ENCODE measurements at places on chromosomes 1 and 21. TPM values are rescaled to one million over a fixed set of nuclear protein-coding genes. Genes with fewer than 3 reads are reported as not detected.

Gene MANEAL
- 4.5 TPM for total RNA-seq

Gene NR1I3
- not detected for total RNA-seq

Gene INSRR
- 0.09 TPM for total RNA-seq

Gene PEAR1
- not detected for total RNA-seq

Gene PLA2G2C
- not detected for total RNA-seq

Gene VHLL
- total RNA-seq, result not detected

Gene IL12RB2
- 54.0 TPM for total RNA-seq

Gene TMEM82
- not detected for total RNA-seq

GRCh38 chr1:17188889-17189631 is 15.9 kb upstream of the PADI1 start:
- no peak for DNase-seq

GRCh38 chr21:37061926-37062592 is 10.8 kb downstream of the PIGP start:
- DNase-seq, result no peak

GRCh38 chr1:214310010-214310409 is 29.1 kb downstream of the SMYD2 start:
- DNase-seq, result no peak

- no peak for DNase-seq
Measured at GRCh38 chr1:11585389-11585788, 68.8 kb downstream of the FBXO2 start.

DNA sequence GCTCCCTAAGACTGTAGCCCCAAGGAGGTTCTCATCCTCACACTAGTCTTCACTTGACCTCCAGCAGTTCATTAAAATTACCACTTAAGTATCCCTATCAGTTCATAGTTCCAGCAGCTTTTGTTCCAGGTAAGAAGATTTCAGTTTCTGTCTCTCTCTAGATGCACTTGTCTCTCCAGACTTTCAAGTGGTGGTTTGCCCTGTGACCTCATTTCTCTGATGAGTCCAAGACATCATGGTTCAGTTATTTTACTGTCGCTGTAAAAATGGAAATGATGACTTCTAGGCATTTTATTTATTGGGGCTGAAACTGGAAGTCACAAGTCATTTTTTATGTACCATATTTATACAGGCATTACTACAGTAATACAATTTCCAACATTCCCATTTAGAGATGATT is 17.9 kb upstream of the RGS18 start:
- no peak for DNase-seq

- no peak for DNase-seq
Measured at GRCh38 chr1:20276485-20277159, 14.1 kb upstream of the VWA5B1 start.

- DNase-seq, result peak; percentile 29
Measured at GRCh38 chr1:181180407-181181031, 92.0 kb downstream of the IER5 start.

GRCh38 chr1:180940445-180940844 is 27.7 kb downstream of the KIAA1614 start:
- DNase-seq, result no peak

DNA sequence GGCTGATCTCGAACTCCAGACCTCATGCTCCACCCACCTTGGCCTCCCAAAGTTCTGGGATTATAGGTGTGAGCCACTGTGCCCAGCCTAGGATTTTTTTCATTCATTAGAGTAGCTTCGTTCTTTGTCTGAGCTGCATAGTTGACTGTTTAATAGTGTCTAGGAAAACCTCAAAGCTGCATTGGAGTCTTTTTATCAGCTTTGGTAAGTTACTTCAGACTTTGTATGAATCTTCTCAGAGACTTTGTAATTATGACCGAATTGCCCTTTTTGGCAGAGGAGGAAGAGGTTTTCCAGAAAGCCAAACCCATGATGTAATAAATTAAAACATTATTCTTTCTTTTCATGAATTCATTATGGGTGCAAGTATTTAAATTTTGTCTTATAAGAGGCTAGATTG is 5.1 kb downstream of the DNAJB4 start:
- no peak for DNase-seq

GRCh38 chr1:22876359-22877111 is 96.1 kb downstream of the LACTBL1 start:
- DNase-seq, result no peak

- no peak for DNase-seq
Measured at GRCh38 chr1:206883160-206883559, 14.1 kb upstream of the IL24 start.

- DNase-seq, result no peak
Measured at GRCh38 chr21:41825881-41826280, 53.3 kb downstream of the PRDM15 start.

GRCh38 chr21:38126666-38127303 is 130.0 kb upstream of the KCNJ15 start:
- peak; percentile 56 for DNase-seq

GRCh38 chr1:81899214-81899821 is 98.6 kb downstream of the ADGRL2 start:
- no peak for DNase-seq

DNA sequence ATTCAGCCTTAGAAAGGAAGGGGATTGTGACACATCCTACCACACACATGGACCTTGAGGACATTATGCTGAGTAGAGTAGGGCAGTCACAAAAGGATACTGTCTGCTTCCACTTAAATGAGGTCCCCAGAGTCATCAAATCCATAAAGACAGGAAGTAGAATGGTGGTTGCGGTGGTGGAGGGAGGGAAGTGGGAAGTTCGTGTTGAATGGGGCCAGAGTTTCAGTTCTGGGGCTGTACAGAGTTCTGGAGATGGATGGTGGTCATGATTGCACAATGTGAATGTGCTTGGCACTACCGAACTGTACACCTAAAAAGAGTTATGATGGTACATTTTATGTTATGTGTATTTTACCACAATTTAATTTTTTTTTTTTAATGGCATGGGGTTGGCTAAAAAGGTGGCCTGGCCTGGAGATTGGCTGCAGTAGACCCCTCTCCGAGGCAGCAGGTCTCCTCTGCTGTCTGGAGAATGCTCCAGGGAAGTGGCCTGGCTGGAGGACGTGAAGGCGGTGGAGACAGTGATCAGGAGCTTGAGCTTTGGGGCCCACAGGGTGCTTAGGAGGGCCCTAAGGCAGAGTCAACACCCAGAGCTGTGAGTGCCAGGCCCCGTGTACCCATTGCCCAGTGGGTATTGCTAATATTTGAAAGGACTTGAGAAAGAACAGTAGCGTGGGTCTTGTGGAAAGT is 30.4 kb downstream of the IFNGR2 start:
- no peak for DNase-seq

- DNase-seq, result no peak
Measured at GRCh38 chr1:163265547-163265946, 56.2 kb upstream of the NUF2 start.

DNA sequence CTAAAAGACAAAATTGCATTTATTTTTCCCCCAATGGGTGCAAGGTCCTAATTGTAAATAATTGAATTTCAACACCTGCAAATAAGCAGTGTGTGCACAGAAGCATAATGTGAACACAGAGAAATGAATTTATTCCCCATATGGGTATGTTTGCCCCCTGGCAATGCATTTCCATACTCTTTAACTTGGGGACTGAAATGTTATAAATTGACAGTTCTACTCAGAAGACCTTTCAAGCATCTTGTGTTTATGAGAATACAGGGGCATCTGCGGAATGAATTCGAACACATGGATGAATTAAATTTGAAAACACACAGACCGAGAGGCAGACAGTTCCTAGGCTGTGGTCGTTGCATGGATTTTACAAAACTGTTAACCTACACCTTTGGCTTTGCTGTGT is 3.5 kb downstream of the PBX1 start:
- DNase-seq, result no peak

GRCh38 chr1:158972841-158973240 is 36.9 kb upstream of the IFI16 start:
- DNase-seq, result no peak

DNA sequence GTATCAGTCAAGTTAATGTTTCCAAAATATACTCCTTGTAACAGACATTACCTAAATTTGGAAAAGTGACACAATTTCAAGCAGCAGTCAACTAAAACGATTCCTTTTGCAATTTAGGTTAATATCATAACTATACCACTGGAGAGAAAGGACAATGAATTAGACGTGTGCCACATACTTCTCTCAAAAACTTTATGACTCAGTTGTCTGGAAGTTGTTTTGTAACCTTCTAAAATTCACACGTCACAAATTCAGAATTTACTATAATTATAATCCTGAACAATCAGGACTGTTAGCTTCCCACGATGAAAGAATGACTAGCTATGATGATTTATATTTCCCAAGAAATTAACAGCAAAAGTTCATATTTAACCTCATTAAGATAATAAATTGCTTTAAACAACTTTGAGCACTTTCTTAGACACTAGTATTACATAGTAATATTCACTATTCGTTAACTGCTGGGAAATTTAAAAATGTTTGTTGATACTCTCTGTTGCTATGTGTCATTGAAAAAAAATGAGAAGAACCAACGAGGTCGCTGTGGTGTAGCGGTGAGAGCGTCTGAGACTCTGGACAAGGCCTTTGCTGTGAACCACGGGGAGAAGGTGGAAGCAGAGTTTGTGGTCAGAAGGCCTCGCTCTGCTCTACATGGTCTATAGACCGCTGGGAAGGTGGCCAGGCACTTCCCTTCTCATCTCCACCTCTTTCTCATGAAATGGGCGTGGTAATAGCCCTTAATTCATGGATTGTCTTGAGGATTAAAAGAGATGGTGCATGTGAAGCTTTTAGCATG is 27.9 kb upstream of the BATF3 start:
- peak; percentile 82 for DNase-seq

DNA sequence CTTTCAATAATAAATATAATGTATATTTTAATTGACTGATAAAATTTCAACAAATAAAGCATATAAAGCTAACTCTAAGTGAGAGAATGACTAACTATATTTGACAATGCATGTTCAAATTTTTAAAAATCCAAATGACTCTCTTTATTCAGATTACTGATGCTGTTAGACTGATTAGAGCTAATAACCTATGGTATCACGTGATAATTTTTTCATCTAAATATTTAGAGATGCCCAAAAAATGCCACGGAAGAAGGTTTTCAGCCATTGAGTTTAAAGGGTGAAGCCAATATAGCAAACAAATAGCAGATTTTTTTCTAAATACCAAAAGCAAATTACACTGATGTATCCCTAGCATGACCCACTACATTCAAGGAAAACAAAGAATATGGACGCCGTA is 61.1 kb upstream of the OR10J4 start:
- no peak for DNase-seq

DNA sequence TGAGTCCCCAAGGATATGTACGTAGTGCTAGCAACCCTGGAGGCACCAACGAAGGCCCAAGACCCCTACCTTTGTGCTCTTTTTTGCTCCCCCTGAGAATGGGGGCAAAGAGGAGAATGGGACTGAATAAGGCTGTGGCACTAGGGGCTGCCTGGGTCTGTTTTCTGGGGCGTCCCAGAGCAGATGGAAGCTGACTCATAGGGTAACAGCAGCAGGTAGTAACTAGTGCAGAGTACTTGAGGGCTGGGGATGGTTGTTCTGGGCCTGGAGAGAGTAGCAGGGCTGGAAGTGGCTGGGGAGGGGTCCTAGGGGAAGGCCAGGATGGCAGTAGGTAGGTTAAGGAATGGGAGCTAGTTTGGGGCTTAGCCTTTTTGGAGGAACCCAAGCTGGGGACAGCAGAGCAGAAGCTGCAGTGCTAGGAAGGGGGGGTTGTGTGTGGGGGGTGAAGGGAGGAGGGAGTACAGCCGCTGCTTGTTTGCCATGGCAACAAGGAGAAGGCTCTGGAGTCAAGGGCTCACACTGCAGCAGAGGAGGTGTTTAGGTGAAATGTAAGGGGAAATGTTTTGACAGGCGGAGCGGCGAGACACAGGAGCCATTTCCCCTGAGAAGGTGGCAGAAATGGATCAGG is 1.8 kb downstream of the NCDN start:
- DNase-seq, result peak; percentile 41

- DNase-seq, result no peak
Measured at GRCh38 chr1:30125021-30125820, 598.2 kb downstream of the MATN1 start.

- DNase-seq, result no peak
Measured at GRCh38 chr1:57146100-57146499, 180.3 kb upstream of the C8B start.

- no peak for DNase-seq
Measured at GRCh38 chr1:17914987-17915386, 159.9 kb downstream of the ACTL8 start.

GRCh38 chr1:212021563-212021962 is 13.8 kb downstream of the INTS7 start:
- DNase-seq, result no peak

GRCh38 chr1:36673202-36673601 is 190.5 kb upstream of the CSF3R start:
- no peak for DNase-seq

DNA sequence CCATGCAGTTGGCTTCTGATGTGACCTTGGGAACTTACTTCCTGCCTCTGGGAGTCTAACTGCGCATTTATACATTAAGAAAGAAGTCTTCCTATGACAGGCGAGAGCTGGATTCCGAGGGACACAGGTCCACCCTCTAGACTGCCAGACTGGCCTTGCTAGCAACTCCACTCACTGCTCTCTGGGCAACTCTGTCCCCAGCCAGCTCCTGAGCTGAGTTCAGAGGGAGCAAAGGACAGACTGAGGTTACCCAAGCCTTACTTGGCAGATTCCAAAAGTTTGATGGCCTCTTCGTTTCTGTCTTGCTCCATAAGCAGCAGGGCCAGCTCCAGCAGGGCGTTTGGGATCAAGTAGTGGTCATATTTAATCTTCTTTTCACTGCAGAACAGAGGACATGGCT is 41.8 kb downstream of the TTC39A start:
- DNase-seq, result no peak

- no peak for DNase-seq
Measured at GRCh38 chr1:191608367-191608766, 549.9 kb upstream of the RGS18 start.

GRCh38 chr1:154910851-154911250 is 25.7 kb downstream of the PMVK start:
- no peak for DNase-seq

DNA sequence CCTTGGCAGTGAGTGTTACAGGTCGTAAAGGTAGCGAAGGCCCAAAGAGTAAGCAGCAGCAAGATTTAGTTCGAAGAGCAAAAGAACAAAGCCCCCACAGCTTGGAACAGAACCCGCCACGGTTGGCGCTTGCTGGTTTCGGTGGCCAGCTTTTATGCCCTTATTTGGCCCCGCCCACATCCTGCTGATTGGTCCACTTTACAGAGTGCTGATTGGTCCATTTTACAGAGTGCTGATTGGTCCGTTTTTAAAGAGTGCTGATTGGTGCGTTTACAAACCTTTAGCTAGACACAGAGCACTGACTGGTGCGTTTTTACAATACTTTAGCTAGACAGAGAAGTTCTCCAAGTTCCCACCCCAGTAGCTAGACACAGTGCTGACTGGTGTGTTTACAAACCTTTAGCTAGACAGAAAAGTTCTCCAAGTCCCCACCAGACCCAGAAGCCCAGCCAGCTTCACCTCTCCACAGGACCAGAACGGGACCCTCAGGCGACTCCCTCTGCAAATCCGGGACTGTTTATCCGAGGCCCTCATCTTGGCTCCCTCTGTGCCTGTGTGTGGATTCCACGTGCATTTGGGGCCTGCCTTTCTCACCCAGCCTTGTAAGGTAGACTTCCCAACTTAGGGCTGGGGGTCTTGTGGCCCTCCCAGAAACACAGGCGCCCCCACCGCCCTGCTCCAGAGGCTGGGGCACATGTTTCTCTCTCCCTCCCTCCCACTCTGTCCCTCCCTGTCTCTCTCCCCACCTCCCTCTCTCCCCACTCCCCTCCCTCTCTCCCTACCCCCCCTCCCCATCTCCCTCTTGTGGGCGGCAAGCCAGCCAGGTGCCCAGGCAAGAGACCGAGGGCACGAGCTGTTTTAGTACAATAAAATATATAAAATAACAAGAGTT is 12.6 kb downstream of the FTCD start:
- DNase-seq, result peak; percentile 52

GRCh38 chr1:201628490-201628889 is 89.6 kb downstream of the NAV1 start:
- DNase-seq, result no peak

Data from activated CD8-positive, alpha-beta memory T cell treated with anti-CD3 and anti-CD28 coated beads, Interleukin-2, amount 10 ng/mL, durations not matched to agents 7 days and 5 days (primary cell).